Naive B cell (primary cell): ENCODE measurements at places on chromosomes 3 and 15.

- no peak for DNase-seq
Measured at GRCh38 chr3:149198611-149199010, 23.0 kb downstream of the CP start.

GRCh38 chr3:53264718-53265117, 8.9 kb upstream of the TKT start:
- no peak for DNase-seq

DNA sequence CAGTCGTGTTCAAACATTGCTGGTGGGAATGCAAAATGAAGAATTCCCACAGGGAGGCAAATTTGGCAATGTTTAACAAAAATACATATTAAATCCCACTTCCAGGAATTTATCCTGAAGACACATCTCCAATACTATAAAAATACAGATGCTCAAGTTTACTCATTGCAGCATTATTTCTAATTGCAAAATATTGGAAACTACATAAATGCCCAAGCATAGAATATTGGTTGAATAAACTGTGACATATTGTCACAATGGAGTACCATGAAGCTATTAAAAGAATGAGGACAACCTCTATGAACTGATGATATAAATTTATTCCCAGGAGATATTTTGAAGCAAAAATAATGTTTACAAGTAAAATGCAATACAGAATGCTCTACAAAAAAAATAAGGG, 49.7 kb upstream of the UBE2E2 start:
- DNase-seq, result no peak

- DNase-seq, result no peak
Measured at GRCh38 chr15:43854801-43855200, 28.0 kb downstream of the WDR76 start.

DNA sequence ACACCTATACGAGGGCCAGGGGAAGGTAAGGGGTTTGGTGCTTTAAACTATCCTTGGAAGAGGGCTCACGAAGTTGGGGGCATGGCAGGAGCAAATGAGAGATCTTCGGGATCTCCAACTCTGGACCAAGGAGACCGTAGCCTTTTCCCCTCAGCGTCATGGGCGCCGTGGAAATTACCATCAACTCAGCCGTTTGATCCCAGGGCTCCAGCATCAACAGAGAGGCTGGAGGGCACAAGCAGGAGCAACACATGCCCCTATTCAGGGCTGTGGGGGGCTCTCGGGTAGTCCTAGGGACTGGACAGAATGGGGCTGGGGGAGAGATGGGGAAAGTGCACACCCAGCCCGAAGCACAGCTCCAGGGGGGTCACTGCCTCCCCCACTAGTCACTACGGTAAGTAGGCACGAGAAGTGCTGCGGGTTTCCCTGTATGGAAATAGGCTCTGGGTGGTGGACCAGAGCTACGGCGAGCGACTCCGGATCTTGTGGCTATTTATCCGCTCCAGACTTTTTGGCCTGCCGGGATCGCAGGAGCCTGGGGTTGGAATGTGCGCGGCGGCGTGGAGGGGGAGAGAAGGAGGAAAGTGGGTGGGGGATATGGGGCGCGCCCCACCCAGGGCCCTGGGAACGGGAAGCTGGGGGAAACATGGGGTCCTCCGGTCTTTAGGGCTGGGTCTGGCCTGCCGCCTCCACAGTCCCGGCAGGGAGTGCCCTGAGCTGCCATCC, 539 bp upstream of the LAMB2 start:
- DNase-seq, result no peak

DNA sequence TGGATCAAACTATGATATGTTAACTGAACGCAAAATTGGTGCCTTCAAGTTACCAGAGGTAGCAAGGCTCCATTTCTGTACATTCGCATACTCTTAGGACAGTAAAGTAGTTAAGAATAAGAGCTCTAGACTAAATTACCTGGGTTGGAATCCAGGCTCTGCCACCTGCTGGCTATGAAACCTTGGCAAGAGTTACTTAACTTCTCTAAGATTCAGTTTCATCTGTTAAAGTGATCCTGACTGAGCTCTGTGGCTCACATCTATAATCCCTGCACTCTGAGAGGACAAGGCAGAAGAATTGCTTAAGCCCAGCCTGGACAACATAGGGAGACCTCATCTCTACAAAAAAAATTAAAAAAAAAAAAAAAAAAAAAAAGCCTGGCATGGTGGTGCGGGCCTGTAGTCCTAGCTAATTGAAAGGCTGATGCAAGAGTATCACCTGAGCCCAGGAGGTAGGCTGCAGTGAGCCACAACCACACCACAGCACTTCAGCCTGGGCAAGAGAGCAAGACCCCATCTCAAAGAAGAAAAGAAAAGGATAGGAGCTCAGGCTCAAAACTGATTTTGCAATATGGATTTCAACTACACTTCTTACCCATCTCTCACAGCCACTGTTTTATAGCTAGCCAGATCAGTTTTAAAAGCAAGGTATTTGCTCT, 21.3 kb downstream of the GSK3B start:
- DNase-seq, result no peak

- no peak for DNase-seq
Measured at GRCh38 chr3:43171748-43172147, 65.9 kb upstream of the POMGNT2 start.

DNA sequence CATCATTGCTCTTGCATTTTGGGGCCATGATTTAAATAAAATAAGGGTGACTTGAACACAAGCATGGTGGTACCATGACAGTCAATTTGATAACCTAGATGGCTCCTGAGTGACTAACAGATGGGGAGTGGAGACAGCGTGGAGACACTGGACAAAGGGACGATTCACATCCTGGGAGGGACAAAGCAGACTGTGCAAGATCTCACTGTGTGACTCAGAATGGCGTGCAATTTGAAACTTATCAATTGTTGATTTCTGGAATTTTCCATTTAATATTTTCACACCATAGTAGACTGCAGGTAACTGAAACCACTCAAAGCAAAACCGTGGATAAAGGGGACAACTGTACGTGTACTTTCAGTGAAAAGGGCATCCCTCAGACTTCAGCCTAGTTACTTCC, 25.5 kb downstream of the MCCC1 start:
- no peak for DNase-seq

DNA sequence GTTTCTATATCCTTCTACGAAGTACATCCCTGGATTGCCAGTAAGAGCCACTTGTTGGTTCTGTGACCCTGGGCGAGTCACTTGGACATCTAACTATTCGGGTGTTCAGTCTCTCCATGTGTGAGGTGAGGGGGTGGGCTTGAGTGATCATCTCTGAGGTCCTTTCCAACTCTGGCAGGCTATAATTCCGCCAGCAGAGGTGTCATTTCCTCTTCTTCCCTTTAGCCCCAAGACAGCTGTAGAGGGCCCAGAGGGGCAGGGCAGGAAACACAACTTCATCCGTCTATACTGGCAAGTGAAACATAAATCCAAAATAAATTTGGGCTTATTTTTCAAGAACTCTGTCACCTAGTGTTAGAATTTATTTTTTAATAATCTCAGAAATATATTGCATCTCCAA, 38.1 kb downstream of the C2CD4A start:
- DNase-seq, result no peak

- no peak for DNase-seq
Measured at GRCh38 chr15:76239786-76240185, 71.5 kb downstream of the ETFA start.

GRCh38 chr15:91936927-91937326, 83.4 kb downstream of the SLCO3A1 start:
- no peak for DNase-seq

- no peak for DNase-seq
Measured at GRCh38 chr3:129530821-129531220, 2.4 kb downstream of the RHO start.

GRCh38 chr3:197376020-197376419, 77.6 kb upstream of the DLG1 start:
- DNase-seq, result no peak
